ENCODE measurements at places on chromosomes 12 and 14.

DNA sequence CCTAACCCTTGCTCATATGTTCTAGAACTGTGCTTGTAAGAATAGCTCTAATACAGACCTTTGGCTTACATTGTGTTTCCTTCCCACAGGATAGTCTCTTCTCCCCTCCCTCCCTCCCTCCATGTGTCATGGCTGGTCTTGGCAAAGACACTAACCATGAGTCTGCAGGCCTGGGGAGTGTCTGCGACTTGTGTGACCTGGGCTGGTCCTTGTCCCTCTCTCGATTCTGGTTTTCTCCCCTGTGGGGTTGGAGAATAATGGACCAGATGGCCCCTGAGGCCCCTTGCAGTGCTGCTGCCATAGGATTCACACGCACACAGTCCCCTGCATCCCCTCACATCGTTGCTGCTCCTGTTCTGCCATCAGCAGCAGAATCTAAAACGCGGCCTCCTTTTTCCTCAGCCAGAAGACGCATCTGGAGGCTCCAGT lies 30.3 kb downstream of the DEGS2 start:
- DNase-seq, result no peak

DNA sequence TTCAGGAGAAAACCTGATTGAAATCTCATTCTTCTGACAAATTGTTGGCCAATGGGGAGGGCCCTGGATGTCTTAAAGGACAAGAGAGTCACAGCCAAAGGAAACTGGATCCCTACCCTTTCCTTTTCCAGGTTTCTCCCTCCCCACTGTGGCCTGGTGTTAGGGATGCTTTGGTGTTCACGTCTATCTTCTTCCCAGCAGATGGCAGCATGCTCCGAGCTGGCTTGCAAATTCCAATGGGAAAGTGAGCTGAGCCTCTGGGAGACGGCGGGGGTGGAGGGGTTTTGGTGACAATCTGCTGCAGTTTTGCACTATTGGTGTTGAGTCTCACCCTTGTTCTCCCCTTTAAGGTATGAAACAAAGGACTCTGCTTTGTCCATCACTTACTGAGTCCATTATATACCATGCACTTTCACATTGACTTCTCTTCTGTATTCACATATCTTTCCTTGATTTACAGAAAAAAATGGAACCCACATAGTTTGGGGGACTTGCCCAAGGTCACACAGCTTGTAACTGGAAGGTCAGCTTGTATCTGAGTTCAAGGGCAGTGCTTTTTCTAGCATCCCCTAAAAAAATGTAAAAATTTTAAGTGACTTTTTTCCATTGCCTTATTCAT lies 39.3 kb downstream of the CCDC177 start:
- no peak for DNase-seq

DNA sequence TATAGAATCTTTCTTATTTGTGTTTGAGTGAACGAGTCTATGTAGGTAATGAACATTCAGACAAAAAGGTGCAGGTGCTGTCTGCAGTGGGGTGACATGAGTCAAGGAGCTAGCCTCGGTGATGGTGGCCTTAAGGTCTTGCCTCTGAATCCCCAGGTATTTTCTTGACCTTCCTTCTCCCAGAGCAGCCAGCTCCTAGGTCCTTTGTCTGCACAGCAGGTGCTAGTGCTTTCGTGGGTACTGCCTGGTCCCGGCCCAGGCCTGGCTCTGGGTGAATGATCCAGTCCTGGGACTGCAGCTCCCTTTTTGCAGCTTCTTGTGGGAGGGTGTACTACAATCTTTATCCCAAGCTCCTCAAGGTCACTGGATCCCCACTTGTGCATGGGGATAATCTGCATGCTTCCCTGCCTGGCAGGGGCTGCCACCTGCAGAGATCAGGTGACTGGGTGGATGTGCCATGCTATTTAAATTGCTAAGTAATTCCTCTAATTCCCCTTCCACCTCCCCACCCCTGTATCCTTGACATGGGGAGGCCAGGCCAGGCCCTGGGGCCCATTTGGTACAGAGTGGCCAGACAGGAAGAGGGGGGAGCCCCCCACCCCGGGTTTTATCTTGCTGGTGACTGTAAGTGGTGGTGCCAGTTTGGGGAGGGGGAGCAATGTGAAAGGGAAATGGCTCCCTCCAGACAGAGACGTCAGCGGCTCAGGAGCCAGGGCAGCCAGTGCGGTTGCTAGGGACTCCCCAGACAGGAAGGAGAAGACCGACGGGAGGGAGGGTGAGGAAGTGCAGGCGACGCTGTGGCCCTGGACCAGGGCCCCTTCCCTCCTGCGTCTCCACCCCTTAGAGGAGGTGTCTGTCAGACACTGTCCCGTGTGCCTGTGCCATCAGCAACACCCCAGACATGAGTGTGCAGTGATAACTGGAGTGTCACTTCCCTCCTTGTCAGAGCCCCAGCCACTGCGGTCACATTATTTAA lies 6.7 kb downstream of the VASH1 start:
- DNase-seq, result peak; percentile 68

GRCh38 chr12:104334581-104334980 lies 31.0 kb downstream of the EID3 start:
- no peak for DNase-seq

DNA sequence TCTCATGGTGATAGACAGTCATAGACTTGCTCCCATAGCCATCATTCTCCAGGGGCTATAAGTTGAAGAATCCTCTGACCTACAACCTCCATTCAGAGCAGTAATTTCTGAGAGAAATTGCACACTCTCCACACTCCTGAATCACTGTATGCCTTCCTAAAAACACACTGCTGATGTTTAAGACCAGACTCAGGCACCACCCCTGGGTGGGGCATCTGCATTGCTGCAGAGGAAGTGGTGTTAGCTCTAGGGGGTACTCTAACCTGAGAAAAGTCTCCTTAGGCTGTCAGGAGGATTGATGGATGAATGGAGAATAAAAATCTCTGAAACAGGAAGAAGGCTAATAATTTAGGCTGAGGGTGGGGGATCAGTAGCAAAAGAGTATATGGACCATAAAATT lies 436.1 kb downstream of the DAD1 start:
- no peak for DNase-seq

GRCh38 chr14:64506721-64507120 lies 2.2 kb downstream of the ZBTB1 start:
- DNase-seq, result peak; percentile 65

DNA sequence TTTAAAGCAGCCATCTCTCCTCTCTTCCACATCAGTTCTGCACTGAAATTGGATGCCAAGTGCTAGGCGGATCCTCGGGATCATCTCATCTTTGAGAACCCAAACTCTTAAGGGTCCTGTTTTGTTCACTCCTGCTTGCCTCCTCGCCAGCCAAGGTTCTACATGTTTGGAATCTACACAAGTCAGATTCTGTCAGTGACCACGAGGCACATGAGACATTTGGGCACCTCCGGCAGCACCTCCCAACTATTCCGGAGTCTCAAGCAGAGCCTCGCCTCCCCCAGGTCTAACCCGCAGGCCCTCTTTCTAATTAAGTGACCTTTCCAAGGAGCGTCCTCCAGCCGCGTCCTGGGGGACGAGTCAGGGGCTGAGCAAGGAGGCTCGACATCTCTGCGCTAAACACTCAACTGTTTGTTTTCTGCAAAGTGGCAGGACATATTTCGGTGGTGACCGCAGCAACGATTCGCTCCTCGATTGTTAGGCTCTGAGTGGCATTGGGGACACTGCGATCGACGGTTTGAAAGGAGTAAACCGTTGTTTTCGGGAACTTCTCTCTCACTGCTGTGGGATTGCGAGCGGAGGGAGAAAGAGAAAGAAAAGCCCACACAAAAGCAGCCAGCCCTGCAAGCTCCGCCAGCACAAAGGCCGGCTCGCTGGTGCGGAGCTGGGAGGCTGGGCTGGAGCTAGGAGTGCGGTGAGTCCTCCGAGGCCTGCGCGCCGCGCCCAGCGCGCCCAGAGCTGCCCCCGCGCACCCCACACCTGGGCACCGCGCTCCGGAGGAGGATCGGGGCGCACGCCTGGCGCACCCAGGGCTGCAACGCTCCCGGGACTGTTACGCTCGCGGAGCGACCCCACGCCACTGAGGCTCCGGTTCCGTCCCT lies 640 bp downstream of the ARMH4 start:
- DNase-seq, result no peak

DNA sequence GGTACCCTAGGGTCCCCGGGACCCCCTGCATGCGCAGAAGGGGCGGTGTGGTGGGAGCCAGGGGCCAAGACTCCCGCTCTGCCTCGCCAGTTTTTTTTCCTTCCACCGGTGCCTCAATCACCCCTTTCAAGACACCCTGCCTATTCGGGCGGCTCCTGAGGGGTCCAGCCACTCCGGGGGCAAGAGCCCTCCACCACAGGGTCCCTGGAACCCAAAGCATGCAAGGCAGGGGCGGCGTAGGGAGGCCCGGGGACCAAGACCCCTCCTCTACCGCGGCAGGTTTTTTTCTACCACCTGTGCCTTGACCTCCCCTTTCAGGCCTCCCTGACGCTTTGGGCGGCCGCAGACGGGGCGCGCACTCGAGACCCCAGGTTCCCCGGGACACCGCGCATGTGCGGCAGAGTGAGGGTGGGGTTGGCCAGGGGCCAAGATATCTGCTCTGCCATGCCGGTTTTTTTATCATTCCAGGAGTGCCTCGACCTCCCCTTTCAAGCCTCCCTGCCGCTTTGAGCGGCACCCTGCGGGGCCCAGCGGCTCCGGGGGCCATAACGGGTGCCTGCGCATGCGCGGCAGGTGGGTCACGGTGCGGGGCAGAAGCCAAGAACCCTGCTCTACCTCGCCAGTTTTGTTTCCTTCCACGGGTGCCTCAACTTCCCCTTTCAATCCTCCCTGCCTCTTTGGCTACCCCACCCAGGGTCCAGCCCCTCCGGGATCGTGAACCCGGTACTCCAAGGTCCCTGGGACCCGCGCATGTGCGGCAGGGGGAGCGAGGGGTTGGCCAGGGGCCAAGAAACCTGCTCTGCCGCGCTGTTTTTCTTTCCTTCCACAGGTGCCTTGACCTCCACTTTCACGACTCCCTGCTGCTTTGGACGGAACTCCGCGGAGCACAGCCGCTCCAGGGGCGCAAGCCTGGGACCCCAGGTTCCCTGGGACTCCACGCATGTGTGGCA lies 328.1 kb downstream of the ALG10 start:
- no peak for DNase-seq

GRCh38 chr12:20604408-20605067 lies 90.6 kb upstream of the SLCO1C1 start:
- DNase-seq, result no peak

DNA sequence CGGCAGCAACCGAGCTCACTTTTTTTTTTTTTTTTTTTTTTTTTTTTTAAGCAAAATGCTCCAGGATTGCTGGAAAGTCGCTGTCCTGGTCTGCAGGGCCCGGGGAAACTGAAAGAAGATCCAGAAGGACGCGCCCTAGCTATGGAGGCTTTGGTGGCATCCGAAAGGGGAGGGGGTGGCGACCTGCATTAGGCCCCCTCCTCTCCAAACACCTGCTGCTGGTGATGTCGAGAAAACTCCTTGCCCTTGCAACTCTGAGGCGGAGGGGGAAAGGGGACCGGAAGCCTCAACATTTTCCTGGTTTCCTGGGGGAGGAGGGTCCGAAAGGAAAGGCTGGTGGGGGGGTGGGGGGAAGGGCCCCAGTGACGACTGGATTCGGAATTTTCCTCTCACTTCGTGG lies 421.1 kb downstream of the VRK1 start:
- DNase-seq, result no peak

- DNase-seq, result peak; percentile 48
These were observed 105.2 kb downstream of the MED13L start for GRCh38 chr12:116172224-116172849.

- DNase-seq, result no peak
These were observed 24.7 kb upstream of the GLIPR1 start for GRCh38 chr12:75455839-75456238.

GRCh38 chr14:23568021-23568599 lies 519 bp upstream of the AP1G2 start:
- DNase-seq, result peak; percentile 8

DNA sequence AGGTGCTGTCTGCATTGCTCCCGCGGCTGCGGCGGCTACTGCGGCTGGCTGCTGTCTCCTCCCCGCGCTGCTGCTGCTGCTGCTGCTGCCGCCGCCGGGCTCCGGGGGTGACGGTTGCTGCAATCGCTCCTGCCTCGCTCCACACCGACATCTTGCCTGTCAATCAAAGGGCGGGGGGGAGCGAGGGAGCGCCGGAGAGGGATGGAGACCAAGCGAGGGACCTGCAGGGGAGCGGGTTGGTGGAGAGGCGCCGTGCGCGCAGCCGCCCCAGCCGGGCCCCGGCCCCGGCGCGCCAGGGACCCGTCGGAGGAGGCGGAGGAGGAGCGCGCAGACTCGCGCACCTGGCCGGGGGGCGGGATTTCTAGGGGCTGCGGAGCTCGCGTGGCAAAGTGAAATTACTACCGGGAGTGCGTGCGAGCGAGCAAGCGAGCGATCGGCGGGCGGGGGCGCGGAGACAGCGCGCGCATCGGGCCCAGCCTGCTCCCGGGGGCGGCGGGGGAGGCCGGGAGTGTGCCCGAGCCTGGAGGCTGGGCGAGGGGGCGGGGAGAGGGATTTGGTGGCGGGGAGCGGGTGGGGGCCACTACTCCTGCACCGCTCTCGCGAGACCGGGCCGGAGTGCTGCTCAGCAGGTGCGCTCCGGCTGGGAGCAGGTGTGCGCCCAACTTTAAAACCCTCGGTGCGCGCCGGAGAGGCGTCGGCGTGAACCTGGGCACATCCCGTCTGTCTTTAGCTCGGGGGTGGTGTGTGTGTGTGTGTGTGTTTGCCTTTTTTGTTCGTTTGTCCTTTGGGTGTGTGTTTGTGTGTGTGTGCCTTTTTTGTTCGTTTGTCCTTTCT lies at the start of gene KSR2:
TSS of gene KSR2 (minus strand) at position 165 of the 834 bp plus-strand sequence. CDS start 735 bp downstream, outside the sequence.
- peak; percentile 28 for DNase-seq

- no peak for DNase-seq
These were observed 8.8 kb downstream of the EIF2B2 start for GRCh38 chr14:75011356-75011994.

- peak; percentile 22 for DNase-seq
These were observed 79.2 kb downstream of the HECTD4 start for GRCh38 chr12:112303004-112303403.

DNA sequence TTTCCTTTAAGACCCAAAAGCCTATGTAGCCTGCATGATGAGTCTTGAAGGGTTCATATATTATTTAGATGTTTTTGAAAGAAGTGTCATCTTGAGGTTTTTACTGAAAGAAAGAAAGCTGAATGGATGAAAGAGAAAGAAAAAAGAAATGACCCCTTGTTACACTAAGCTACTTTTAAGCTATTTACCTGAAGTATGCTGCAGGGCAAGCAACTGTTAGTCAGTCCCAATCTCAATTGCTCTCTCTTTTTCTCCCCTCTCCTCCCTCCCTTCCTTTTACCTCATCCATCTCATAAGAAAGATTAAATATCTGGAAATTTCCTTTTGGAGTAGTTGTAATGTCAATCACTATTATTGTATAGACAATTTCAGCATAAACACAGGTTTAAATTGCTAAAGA lies 512.4 kb downstream of the TMTC2 start:
- DNase-seq, result no peak

- no peak for DNase-seq
These were observed 52.0 kb downstream of the CRACR2A start for GRCh38 chr12:3700861-3701260.

DNA sequence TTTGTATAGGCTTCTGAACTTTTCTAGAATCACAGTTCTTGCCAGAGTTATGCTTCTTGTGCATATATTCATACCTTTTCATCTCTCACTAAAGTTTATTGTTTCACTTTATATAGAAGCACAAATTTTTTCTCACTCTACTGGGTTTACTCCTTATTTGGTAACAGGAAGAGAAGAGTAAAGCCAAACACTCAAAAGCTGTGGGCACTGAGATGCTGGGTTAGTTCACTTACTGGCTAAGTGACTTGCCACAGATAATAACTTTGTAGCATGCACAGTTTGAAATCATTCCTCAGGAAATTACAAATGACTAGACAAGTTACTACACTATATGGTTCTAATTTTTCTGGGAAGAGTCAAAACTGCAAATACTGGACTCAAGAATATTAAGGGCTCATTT lies 7.8 kb downstream of the HIGD1C start:
- DNase-seq, result no peak

- no peak for DNase-seq
These were observed 39.6 kb upstream of the CORO1C start for GRCh38 chr12:108770963-108771362.
